Stimulated activated CD4-positive, alpha-beta T cell treated with anti-CD3 and anti-CD28 coated beads, TNF-alpha, amount 100 ng/mL, for 1 hour (primary cell): ENCODE measurements at places on chromosomes 5 and 9.

DNA sequence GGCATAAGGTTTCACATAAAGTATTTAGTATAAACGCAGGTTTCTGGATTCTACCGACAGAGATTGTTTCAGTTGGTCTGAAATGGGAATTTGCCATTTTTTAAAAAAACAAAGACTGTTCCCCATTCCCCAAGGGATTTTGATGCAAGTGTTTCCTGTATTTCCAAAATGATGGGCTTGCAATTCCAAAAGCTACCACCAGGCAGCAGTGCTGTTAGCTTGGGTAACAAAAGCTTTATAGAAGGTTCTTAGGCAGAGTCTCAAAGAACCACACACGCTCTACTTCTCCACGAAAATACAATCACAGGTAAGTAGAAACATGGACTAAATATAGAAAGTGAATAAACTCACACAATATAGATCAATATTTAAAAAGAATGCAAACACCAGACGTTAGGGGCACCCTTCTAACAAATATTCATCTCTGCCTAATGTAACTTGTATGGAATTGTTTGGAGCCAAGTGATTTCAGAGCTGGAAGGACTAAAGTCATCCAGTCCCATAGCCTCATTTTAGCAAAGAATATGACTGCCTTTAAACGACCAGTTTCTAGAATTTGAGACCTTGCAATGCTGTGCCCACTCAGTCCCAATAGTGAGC, 154.3 kb downstream of the SPOCK1 start:
- DNase-seq: no peak

- no peak for DNase-seq
Measured at GRCh38 chr5:40227931-40228330, 451.8 kb upstream of the PTGER4 start.

GRCh38 chr5:15116996-15117395, 245.4 kb upstream of the ANKH start:
- no peak for DNase-seq

DNA sequence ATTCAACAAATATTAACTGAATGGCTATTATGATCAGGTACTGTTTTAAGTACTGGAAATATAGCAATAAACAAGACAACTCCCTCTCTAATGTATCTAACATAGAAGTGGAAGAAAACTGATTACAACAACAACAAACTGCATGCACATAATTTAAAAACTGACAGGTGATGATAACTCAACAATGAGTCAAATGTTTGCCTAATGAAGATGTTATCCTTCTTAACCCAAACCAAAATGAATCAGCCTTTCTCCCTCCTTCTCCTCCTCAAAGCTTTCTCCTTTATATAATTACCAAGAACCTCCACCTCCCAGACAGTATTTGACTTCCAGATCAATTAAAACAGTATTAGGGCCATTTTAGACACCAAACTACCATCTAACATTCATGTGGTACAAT, 49.3 kb downstream of the RICTOR start:
- DNase-seq: no peak

DNA sequence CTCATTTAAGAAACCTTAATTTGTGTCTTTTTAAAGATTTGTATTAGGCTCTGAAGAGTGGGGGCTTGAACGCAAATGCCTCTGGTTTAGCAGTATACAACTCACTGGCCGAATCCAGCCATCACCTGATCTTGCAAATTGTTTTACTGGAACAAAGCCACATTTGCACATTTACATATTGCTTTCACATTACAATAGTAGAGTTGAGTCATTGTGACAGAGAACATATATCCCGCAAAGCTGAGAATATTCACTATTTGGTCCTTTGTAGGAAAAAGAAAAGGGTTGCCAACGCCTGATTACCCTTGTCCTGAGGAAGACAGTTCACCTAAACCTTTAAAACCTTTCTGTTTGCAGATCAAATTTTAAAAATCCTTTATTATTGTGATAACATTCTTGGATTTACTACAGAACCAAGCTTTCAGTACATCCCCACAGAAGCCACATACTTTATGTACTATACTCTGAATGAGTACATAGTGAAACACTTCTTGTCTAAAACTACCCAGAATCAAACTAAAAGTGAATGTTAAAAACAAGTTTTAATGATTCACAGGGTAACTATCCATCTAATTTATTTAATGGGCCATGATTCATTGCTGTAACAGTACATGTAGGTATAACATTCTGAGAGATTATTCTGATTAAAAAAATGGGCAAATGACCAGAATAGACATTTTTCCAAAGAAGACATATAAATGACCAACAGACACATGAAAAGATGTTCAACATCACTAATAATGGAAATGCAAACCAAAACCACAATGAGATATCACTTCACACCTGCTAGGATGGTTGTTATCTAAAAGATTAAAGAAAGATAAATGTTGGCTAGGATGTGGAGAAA, 161.0 kb downstream of the SLC25A46 start:
- DNase-seq: no peak

DNA sequence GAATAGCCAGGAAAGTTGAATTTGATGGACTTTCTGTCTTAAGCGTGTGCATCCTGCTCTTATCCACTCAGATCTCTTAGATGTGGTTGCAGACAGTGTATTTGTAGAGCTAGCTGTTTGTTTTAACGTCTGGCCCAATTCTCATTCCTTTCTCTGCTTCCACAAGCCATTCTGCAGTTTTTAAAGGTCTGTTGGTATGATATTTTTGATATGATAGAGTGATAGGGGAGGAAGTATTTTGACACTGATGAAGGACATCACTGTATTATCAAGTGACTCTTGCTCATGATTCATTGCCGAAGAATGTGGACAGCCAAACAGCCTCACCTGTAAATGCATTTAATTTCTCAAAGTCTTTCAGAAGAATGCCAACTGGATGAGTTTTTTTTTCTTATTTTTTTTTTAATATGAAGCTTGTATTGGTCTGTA, 4.5 kb downstream of the TJP2 start:
- no peak for DNase-seq

DNA sequence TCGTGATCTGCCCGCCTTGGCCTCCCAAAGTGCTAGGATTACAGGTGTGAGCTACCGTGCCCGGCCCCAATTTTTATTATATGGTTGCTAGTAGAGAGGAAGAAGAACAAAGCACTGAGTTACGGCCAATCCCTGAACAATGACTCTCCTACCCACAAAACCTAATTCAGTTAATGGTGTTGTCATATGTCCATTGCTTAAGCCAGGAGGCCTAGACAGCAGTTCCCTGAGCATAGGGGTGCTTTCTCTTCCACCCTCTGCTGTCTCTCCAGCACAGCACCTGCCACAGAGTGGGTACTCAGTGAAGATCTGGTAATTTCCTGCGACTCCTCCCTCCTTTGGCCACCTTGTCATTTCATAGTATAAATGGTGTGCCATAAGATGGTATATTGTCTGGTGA, 21.4 kb upstream of the LTC4S start:
- no peak for DNase-seq

GRCh38 chr5:77360381-77360780, 131.7 kb downstream of the WDR41 start:
- DNase-seq: no peak

GRCh38 chr5:172834415-172835289, 601 bp downstream of the ERGIC1 start:
- DNase-seq: no peak

- no peak for DNase-seq
Measured at GRCh38 chr5:62504129-62504528, 74.5 kb upstream of the LRRC70 start.

DNA sequence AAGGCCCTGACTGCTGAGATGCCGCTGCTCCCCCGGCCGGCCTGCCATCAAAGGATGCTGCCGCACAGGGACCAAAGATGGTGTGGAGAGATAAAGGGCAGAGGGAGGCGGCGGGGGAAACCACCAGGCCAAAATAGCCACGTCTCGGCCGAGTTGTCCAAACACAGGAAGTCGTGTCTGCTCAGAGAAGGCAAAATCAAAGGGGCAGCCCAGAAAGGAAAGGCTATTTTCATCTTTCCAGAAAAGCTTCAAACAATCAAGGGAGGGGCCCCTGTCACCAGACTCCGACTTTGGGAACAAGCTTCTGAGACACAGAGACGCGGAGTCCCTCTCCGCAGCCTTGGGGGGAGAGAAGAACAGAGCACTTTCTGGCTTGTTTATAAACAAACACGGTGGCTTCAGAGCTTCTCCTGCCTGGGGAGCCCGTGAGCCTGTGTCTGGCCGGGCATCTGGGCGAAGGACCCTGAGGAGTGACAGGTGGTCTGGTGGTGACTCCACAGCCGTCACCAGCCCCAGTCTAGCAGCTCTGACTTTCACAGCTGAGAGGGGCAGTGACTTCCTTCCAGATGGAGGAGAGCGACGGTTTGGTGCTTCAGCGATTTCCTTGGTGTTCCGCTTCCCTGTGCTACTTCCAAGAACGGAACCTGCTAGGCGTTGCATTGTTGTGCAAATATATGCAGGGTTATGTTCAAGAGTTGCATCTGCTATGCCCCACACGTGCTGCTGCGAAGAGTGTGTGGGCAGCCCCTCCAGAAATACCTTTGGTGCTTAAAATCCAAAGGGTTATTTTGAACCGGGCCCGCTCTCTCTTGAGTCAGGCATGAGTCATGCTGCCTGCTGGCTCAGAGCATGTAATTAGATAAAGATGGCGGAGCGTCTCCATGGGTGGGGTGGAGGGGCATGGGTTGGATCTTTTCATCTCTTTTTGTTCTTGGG, 24.0 kb downstream of the ADAMTSL2 start:
- DNase-seq: no peak

DNA sequence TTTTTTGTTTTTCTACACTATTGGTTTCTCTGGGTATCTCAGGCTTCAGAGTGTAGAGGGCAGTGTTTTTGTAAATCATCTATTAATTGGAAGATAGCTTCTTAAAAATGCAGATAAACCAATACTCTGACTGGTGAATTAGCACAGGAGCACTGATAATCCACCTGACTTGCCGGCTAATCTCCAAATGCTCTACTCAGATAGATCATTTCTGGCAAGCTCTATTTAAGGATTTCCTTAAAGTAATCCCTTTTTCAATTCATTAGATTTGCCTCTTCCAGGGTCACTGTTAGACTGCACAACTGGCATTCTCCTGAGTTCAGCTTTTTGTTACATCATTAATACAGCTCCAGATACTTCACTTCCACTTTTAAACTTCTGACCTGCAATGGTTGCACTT, 1390.3 kb upstream of the NUDT12 start:
- no peak for DNase-seq

DNA sequence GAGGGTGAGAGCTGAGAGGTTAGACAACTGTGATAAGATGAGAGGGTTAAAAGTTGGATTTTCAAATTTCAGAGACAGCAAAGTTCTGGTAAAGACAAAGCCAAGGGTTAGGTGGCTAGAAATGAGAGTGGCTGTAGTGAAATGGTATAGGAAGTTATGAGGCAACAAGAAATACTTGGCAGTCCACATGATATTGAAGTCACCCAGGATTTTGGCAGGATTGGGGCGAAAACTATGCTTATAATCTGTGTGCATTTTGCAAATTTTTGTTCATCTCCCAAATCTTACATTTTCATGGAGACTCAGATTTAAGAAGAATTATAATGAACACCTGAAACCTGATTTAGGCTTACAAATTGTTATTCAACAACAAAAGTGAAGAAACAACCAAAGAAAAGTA, 35.6 kb downstream of the C9 start:
- no peak for DNase-seq

DNA sequence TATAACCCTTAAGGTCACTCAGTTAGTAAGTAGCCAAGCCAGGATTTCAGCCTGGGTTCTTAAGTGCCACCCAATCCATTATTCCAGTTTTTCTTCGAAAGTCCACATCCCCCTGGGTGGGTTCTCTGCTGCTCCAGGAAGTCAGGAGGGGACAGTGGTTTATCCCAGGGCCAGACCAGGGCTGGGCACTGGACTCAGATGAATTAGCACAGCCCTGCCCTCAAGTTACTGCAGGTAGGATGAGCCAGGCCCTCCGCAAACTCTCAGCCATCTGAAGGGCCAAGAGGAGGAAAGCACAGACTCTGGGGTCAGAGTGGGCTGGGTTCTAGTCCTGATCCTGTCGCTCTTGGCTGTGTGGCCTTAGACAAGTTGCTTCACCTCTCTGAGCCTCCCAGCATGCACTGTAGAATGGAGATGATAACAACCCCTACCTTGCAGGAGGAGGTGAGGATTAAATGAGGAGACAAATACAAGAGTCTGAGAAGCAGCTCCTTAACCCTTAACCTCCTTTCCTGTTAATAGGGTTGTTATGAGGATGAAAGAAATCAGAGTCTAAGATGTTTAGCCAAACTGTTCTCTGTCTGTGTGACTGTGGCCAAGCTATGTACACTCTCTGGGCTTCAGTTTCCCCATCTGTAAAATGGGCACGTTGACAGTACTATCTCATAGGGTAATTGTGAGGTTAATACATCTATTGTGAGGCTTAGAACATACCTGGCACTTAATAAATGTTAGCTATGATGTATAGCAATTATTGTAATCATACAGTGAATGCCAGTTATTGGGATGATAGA, 6.8 kb upstream of the NEURL1B start:
- DNase-seq: no peak

GRCh38 chr5:73039082-73039481, 81.3 kb upstream of the TMEM171 start:
- no peak for DNase-seq

GRCh38 chr5:61732369-61732768, 400.3 kb downstream of the ZSWIM6 start:
- DNase-seq: no peak

DNA sequence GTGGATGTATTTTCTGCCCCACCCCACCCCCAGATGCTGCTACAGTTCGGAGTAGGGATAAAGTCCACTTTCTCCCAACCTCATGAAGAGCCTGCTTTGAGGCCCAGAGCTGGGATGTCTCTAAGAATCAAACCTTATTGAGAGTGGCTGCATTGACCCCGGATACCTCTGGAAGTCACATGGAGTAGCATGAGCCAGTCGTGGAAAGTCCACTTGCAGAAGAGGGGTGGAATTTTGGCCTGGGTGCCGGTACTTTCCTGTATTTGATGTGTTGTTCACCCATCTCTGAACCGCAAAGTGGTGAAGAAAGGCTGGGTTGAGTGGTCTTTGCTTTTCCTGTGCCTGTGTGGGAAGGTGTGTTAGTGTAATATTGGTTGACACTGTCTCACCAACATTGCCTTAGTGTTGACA, 3.7 kb downstream of the OTULIN start:
- DNase-seq: no peak

GRCh38 chr5:131373265-131373664, 109.4 kb downstream of the CDC42SE2 start:
- DNase-seq: no peak

GRCh38 chr5:9625286-9625685, 4.9 kb downstream of the TAS2R1 start:
- DNase-seq: no peak

GRCh38 chr5:80181618-80182211, 74.1 kb downstream of the SERINC5 start:
- peak; percentile 13 for DNase-seq

- DNase-seq: no peak
Measured at GRCh38 chr9:119333507-119334229, 35.6 kb downstream of the BRINP1 start.

GRCh38 chr5:170173227-170173626, 59.6 kb upstream of the C5orf58 start:
- no peak for DNase-seq

- no peak for DNase-seq
Measured at GRCh38 chr5:15097552-15097951, 226.0 kb upstream of the ANKH start.

DNA sequence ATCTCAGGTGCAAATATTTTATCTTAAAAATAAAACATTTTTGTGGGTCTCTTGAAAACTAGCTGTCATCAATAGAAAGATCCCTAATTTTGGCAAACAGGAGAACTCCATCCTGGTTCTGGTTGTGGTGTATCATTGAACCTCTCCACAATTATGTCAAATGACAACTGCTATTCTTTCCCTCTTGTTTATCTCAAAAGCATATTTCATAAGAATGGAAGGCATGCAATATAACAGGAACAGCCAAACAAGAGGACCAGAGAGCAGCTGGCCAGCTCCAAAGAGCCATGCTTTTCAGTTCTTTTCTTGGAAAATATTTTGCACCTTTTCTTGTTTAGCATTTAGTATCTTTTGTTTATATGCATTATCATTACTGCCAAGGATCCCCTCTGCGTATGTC, 125.4 kb downstream of the ADAMTS6 start:
- DNase-seq: no peak
